Cerebellum (tissue), 4 donors: ENCODE measurements at places on chromosomes 5 and 9. TPM values are rescaled to one million over a fixed set of nuclear protein-coding genes. Genes with fewer than 3 reads are reported as not detected.
A peak's percentile ranks its signal among the peaks of the same experiment; 100 is the strongest.

Gene PRDM9
- total RNA-seq, result not detected

Gene PLAC8L1
- total RNA-seq, result not detected

Gene FGD3
- total RNA-seq, result 1.5 TPM

Gene TMEM215
- total RNA-seq, result 0.91 TPM

Gene C9orf153
- total RNA-seq, result 1.6 TPM

Gene PRRT1B
- total RNA-seq, result not detected

Gene INSYN2B
- total RNA-seq, result 7.5 TPM

DNA sequence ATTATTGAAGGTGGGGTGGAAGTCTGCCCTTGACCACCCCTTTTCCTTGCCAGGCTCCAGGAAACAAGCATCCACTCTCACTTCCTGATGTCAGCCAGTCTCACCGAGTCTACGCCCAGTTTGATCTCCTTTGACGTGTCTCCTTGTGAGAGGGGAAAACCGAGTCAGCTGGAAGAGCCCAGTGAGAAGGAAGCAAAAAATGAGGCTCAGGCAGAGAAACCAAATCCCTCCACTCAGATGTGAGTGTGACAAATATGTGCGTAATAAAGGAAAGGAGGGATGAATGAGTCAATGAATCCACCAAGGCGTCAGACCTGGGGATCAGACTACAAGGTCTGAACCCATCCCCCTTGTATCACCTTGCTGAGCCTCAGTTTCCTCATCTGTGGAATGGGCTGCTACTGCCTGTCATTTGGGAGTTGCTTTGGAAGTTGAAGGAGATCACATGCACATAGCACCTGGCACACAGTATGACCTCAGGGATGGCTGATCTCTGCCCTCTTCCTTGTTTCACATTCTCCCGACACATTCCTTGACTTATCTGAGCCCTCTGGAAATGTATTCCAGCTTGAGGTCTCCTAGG, 61.3 kb upstream of the XPA start:
- DNase-seq, result no peak

GRCh38 chr5:131274326-131275063, 10.6 kb downstream of the CDC42SE2 start:
- no peak for DNase-seq

DNA sequence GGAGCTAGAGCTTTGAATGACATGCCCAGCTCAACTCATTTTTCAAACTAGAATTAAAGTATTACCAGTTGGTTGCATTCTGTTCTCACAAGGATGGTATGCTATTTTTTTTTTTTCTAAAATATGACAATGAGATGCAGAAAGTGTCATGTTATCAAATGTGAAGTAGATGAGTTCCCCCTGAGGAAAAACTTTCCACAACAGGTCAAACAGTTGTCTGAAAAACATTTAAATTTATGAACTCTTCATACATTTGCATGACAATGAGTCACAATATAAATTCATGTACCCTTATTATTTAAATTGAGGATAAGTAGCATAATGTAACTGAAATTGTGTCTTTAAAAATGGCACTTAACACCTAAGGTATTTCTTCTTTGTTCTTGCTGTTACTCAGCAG, 1720.5 kb upstream of the NUDT12 start:
- DNase-seq, result no peak

DNA sequence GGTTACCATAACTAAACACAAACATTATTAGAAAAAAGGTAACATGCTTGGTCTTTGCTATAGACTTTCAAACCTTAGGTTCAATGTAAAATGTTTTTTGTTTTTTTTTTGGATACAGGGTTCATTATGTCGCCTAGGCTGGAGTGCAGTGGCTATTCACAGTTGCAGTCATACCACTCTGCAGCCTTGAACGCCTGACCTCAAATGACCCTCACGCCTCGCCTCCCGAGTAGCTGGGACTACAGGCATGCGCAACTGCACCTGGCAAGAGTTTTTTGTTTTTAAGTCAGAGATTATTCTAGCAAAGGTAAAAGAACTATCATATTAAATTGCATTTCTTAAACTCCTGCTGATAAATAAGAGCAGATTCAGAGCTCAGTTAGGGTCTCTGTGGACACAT, 55.1 kb upstream of the NR5A1 start:
- no peak for DNase-seq

- peak; percentile 75 for DNase-seq
Measured at GRCh38 chr5:154190595-154191304, at the start of gene GALNT10. GALNT10 (plus strand) TSS chr5:154190733; CDS start chr5:154190867, 134 bp downstream.

DNA sequence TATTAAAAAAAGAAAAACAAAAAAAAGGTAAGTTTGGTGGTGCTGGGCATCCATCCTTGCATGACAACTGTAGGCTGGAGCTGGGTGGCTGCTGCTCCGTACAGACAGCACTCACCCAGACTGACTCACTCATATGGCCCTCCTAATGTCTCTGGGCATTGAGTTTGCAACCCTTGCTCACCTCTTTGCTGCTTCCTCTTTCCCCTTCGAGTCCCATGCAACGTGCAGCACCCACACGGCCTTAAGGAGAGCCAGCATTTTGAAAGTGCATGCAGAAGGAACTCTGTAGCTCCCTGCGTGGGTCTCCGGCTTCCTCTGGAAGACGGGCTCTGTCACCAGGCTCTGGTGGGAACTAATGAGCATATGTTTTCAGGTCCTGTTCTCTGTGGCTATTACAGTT, 60.5 kb upstream of the ENTREP1 start:
- DNase-seq, result no peak

DNA sequence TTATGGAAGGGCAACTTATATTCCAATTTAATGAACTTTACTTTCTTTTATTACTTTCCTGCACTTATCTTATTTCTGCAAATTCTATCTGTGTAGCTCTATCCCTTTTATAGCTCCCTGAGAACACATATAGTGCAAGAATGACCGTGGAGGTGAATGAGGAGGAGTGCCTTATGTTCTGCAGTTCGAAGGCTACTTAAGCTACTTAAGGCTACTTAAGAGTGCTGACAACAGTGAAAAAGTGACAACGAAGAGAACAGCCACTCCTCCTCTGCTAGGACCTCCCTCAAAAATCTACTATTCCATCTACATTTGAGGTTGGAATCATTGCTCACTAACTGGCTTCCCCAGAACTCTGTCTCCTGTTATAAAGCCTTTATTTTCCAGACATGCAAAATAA, 1365.7 kb upstream of the C9orf72 start:
- no peak for DNase-seq

DNA sequence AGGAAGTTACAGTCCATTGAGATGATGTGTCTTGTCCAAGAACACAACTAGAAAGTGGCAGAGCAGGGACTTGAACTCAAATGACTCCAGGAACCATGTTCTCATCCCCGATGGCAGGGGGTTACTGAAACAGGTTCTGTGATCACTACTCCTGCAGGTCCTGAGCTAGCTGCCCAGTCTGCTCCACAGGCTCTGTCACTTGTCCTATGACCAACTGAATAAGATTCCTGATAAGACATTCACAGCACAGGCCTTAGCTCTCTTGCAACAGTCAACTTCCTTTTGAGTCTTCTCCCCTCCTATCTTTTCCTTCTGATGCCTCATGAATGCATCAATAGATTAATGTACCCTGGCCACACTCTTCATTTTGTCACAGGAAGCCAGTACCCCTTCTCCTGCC, 109.2 kb downstream of the SH3TC2 start:
- DNase-seq, result no peak

DNA sequence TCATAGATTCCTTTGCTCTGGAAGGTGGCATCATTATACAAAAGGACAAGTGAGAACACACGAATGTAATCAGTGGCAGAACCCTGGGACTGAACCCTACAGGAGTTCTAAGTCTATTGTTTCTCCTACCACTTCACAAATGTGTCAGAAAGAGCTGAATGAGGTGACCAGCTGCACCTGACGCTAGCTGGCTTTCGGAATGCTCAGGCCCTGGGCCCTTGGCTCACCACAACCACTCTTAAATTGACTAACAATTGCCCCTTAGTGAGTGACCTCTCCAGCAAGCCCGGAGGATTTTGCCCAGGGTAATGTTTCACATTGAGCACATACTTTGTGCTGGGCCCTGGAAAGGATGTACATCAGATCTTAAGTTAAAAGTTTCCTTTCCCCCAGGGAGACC, 41.2 kb upstream of the ABCA1 start:
- no peak for DNase-seq

DNA sequence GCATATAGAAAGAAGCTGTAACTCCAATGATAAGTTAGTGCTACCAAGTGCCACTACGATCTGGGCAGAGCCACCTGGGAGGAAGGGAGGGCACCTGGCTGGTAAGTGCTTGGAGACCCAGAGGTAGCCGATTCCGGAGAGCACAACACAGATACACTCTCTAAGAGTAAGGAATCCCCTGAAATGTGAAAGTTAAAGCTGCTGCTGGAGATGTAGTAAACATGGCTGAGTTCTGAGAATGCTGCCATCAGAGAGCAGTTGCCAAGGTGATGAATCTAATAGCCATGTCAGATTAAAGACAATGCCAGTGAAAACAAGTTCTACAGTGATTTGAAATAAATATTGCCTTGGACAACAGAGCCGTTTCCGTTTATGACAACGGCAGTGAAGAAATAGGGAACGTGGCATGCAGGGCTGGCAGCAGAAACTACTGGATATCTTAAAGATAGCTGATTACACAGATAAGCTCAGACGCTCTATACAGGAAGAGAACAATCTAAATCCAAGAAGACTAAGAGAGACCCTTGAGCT, 561.2 kb upstream of the C9orf72 start:
- no peak for DNase-seq

- DNase-seq, result peak; percentile 69
Measured at GRCh38 chr5:139795074-139796001, at the start of gene PSD2. PSD2 (plus strand) TSS chr5:139795808; CDS start chr5:139809441, 13,633 bp downstream.

DNA sequence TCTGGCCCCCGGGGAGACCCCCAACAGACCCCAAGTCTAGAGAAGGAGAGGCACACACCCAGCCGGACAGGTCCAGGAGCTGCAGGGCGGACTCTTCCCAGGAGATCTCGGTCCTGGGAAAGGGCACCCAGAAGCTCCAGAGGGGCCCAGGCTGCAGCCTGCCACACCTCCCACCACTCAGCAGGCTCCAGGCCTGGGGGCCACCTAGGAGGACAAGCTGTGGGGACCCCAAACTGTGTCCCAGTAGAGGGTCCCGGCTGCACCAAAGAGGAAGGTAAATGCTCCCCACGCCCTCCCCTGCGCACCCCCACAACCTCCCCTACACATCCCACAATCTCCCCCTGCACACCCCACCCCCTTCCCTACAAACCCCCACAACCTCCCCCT, 48.5 kb downstream of the PLEKHG4B start:
- DNase-seq, result no peak

DNA sequence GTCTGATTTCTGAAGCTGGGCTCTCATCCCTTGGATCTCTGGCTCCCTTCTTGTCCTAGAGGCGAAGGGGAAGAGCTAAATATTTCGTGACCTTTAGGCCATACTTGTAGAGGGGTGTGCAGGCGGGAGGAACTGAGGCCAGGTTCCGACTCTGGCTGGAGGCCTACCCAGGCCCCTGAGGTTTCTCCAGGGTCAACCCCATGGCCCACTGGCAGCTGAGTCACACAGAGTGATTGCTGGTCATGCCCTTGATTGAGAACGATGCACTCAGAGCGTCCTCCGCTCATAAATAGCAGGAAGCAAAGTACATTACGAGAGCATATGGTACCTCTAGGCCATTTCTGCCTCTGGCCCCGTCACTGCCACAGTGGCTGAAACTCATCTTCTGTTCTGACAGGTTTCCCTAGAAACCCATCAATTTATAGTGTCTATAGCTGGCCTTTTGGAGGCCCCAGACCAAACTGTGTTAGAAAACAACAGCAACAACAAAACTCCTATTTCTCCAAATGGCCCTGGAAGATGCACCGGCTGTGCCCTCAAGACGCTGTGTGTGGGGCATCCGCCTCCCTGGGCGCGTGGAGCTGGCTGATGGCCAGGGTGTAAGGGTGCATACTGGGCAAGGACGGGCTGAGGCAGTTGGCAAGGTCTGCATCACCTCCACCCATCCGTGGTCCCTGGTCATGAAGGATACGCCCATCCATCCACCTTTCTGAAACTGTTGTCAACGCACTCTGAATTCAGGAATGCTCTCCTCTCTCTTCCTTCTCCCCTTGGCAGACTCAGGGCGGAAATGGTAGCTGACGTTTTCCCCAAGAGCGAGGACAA, 32.9 kb upstream of the FCN1 start:
- no peak for DNase-seq

DNA sequence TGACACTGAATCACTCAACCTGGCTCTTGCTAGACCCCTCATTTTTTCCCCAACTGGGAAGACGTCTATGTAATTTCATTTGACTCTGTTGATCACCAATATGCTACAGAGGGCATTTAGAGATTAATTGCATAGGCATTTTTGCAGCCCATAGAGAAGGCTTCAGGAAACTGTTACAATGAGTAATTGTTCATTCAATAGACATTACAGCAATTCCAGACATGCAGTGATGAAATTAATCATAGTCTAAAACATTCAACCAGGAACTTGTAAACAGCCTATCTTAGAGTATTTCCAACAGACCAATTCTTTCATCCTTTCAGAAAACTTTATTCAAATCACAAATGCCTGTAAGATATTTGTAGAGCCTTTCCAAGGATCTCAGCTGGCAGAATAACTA, 122.3 kb downstream of the MARCHF11 start:
- DNase-seq, result no peak

DNA sequence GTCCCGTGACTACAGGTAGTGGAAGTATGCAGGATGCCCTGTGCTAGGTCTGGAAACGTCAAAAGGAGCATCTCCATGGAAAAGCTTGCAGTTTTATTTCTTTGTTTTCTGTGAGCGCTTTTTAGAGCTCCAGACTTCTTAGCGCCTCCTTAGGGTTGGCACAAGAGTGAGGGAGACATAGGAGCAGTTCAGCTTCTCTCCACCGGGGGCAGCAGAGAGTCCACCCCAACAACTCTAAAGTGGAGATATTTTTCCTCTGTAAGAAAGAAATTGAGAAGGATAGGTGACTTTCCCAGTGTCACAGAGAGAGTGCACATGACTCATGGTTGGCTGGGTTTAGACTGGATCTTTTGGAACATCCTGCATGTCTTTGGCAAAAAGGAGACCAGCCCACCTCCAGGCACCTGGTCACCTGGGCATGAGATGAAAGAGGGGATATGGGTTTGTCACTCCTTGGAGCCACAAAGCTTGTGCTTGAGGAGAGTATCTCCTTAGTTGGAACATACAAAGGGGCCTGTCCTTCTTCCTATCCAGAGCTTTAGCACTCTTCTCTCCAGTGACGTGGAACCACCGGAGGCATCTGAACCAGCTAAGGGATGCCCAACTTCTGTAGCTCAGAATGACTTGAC, 637.7 kb downstream of the SEMA5A start:
- no peak for DNase-seq

- no peak for DNase-seq
Measured at GRCh38 chr9:27468000-27468399, 56.1 kb upstream of the IFNK start.
